ENCODE measurements at places on chromosomes 13 and 19.

- DNase-seq: no peak
Observed at GRCh38 chr19:1017115-1017905, 3.6 kb downstream of the TMEM259 start.

DNA sequence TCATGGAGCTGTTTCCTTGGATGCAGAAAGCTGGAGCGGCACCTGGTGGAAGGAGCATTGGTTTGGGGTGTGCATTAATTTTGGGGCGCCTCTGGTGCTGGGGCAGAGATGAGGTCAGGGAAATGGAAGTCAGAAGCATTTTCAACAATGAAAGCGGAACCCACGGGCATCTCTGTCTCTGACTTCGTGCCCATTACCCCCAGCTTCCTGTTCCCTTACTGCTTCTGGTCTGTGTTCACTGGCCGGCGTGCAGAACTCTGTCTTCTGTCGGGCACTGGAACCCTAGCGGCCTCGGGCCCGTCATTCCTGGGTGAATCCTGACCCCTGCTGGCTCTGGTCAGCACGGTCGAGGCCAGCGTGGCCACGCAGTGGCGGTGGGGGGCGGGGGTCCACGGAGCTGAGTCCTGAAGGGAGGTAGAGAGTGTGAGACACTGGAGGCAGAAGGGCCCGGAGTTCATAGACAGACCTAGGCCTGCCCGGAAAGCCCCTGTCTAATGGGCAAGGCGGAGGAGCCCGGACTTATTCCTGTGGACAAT, 7.9 kb upstream of the LINGO3 start:
- peak; percentile 65 for DNase-seq

- peak; percentile 59 for DNase-seq
Observed at GRCh38 chr13:32911506-32911905, 104.7 kb upstream of the KL start.

- no peak for DNase-seq
Observed at GRCh38 chr19:7910321-7911161, 4.1 kb upstream of the TGFBR3L start.

GRCh38 chr13:51557438-51557837, 26.8 kb upstream of the WDFY2 start:
- DNase-seq: no peak

DNA sequence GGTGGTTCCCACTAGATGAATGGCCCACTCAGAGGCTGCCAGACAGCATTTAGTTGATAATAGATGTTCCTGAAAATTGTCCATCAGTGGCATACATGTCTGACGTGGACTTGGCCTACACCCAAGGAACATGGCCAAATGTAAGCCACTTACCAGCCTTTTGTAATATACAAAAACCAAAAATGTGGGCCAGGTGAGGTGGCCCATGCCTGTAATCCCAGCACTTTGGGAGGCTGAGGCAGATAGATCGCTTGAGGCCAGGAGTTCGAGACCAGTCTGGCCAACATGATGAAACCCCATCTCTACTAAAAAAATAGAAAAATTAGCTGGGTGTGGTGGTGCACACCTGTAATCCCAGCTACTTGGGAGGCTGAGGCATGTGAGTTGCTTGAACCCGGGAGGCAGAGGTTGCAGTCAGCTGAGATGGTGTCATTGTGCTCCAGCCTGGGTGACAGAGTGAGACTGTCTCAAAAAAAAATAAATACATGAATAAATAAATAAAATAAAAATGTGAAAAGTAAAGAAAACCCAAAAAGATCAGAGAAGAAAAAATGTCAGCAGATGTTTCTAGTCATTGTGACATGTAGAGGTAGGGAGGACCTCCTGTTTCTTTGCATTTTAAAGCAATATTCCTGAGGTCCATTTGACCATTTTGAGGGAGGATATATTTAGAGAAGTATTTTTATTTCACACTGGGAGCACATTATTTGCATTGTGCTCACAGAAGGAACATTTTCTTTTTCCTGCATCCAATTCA, 7.1 kb upstream of the WTIP start:
- no peak for DNase-seq

- DNase-seq: no peak
Observed at GRCh38 chr13:42367831-42368230, 95.9 kb downstream of the AKAP11 start.

GRCh38 chr13:75149776-75150175, 332.2 kb downstream of the TBC1D4 start:
- no peak for DNase-seq

DNA sequence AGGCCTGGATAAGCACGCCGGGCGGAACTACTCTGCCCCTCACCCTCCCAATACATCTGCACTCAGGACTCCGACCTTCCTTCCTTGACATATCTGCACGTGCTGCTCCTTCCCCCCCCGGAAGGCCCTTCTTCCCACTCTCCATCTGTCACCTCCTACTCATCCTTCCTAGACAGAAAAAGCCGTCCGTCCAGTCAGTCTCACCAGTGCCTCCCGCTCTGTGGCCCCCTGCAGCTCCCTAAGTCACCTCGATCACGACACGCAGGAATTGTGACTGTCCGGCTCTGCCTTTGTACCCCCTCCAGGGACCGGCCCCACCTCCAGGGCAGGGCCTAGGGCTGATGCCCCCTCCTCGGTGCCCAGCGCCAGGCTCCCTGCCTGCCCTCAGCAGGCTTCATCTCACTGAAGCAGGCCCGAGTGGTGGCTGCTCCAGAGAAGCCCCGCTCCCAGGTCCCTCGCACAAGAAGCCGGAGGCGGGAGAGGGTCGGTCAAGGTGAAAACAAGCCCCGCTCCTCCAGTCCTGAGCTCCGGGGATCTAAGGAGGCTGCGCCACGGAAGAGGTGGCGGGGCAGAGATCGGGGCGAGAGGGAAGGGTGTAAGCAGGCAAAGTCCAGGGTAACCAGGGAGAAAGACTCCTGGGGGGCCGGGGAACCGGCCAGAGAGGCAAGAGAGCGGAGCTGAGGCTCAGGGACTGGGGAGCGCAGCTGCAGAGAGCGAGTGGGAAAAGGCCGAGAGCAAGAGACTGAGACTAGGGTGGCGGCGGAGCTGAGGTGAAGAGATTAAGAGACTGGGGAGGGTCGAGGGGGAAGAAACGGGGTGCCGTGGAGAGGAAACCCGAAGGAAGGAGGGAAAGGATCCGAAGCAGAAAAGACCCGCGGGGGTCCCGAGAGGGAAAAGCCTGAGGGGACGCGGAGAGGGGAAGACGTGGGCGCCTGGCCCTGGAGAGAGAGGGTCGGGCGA, 1.1 kb downstream of the PPP6R1 start:
- DNase-seq: no peak

DNA sequence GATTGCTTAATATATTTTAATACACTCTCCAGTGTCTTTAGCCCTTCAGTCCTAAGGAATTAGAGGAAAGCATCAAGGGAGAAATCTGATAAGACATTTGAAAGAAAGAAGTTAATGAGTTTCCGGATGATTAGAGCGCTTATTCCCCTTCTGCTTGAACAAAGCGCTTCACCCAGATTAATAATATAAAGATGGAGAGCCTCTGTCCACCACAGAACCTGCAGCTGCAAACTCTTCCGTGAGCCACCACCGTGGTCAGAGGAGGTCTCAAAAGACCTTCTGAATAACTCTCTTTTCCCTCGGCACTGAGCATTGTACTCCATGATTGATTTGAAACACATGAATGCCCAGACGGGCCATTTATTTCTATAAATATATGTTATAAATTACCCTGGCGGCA, 14.2 kb upstream of the TUBGCP3 start:
- no peak for DNase-seq

- DNase-seq: no peak
Observed at GRCh38 chr13:25169356-25169755, 2.7 kb downstream of the AMER2 start.

DNA sequence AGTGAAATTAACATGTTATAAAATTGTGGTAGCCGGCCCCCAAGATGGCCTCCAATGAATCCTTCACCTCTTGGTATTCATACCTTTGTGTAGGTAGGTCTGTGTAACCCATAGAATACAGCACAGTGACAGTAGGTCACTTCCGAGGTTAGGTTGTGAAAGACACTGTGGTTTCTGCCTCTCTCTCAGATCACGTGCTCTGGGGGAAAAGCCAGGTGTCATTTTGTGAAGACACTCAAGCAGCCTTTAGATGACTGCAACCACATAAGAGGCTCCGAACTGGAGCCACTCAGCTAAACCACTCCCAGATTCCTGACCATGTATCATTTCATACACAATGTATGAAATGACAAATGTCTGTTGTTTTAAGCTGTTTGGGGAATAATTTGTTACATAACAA, 9.8 kb upstream of the USPL1 start:
- peak; percentile 80 for DNase-seq

- DNase-seq: no peak
Observed at GRCh38 chr13:108594153-108594552, 35.3 kb upstream of the MYO16 start.

- no peak for DNase-seq
Observed at GRCh38 chr13:58566176-58566575, 934.6 kb downstream of the PCDH17 start.

DNA sequence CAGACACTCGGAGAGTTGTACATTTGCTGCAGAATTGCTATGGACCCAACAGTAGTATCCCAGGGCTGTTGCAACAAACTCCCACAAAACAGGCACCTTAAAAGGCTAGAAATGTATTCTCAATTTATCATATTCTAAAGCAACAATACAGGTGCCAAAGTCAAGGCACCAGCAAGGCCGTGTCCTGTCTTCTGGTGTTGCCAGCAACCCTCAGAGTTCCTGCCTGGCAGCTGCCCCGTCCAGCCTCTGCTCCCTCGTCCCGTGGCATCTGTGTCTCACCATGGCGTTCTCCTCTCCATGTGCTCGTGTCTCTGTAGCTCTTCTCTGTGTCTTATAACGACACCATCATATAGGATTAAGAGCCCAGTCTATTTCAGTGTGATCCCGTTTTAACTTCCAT, 67.7 kb upstream of the ARGLU1 start:
- no peak for DNase-seq

- DNase-seq: no peak
Observed at GRCh38 chr19:34454091-34454490, 25.9 kb downstream of the UBA2 start.

Measured in GM10248 (cell line).